ENCODE measurements at places on chromosomes 16 and 17. TPM values are rescaled to one million over a fixed set of nuclear protein-coding genes. Genes with fewer than 3 reads are reported as not detected.

GRCh38 chr16:14193316-14193871 is 122.3 kb downstream of the MRTFB start:
- no peak for DNase-seq

DNA sequence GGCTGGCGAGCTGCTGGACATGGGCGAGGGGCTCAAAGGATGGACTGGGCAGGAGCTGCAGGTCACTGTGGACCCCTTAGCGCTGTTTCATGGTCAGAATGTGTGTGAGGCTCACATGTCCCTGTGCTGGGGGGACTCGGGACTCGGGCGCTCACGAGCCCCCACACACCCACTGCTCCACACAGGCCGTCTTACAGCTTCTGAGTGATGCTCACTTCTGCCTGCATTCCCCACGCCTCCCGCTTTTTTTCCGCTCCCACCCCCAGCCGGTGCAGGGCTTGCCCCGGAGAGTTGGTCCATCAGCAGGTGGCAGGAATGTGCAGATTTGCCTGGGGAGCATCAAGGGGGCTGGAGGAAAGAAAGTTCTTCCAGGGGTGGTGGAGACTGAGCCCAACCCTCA is 20.2 kb upstream of the JPT2 start:
- DNase-seq: no peak

The HCRT gene
- polyA plus RNA-seq: not detected

GRCh38 chr17:77957235-77957856 is 1.2 kb upstream of the TNRC6C start:
- DNase-seq: no peak

The GRN gene
- polyA plus RNA-seq: 264 TPM

- DNase-seq: no peak
These were observed 48.6 kb upstream of the CRHR1 start for GRCh38 chr17:45735488-45735887.

Measured in left renal pelvis (tissue), 4 donors.